Activated CD4-positive, alpha-beta T cell treated with anti-CD3 and anti-CD28 coated beads, Interleukin-2, Interleukin-6, amounts not matched to agents 100 ng/mL and 50 ng/mL, durations not matched to agents 16 hours and 8 hours (primary cell): ENCODE measurements at places on chromosomes 2 and 18.

GRCh38 chr2:240786871-240787311 is 33.1 kb downstream of the KIF1A start:
- no peak for DNase-seq

DNA sequence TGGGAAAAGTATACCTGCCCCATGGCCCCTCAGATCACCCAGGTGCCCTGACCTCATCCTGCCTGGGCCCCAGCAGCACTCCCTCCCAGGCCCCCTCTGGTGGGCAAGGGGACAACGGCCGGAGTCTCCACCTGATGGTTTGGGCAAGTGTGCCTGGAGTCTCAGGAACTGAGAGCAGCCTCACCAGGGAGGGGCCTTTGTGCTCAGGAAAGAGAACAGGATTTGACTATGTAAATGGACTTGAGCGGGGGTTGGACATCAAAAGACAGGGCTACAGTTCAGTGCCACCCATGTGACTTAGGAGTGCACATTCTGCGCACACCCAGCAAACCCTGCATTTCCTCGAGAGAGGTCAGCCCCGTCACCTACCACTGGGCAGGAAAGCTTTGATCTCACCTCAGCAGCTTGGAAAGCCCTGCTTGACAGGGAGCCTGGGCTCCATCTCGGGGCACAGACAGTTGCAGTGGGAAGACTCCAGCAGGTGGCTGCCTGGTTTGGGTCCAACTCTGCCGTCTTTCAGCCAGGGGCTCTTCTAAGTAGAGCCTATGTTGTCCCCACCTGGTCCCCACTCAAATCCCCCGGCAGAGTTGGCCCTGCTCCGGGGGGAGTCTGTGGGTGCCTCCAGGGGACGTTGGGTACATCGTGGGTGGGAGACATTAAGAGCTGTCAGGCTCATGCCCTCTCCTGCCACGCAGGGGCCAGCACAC is 3.3 kb downstream of the INPP5D start:
- DNase-seq: peak; percentile 38

GRCh38 chr2:19337202-19337601 is 21.2 kb downstream of the OSR1 start:
- DNase-seq: no peak

DNA sequence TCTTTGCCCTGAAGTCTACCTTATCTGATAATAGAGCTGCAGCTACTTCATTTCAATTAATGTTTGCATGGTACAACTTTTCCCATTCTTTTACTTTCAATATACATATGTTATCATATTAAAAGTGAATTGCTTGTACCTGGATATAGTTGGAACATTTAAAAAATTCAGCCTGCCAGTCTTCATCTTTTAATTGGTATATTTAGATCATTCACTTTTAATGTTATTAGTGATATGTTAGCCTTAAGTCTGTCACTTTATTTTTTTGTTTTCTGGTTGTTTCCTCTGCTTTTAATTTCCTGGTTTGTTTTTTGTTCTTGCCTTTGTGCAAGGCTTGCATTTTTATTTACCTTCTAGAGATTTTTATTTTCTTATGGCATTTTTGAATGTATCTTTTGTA is 158.2 kb downstream of the GALNT1 start:
- no peak for DNase-seq

DNA sequence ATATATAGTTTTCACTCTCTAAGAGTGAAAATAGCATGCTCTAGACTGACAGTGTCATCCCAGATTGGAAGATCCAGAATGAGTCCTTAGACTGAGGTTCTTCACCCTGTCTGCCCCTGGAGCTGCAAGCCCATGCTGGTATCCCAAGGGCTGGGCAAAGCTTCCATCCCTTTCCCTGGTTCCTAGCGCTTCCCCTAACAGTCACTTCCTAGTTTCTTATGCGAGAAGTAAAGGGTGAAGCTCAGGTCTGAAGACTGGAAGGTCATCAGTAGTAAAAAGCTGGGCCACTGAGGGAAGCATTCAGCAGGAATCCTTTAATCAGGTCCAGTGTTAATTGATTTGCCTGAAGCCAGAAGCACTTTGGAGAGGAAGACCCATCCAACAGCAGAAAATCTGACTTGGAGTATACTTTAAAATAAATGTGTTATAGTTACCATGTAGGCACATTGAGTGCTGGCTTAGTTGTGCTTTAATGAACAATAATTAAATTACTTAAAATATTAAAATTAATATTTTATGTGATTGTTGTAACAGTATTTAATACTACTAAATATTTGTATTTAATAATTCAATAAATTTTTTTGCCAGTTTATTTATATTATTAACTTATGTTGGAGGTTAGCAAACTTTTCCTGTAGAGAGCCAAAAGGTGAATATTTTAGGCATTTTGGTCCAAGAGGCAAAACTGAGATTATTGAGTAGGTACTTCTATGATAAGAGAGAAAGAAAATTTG is 237.9 kb downstream of the FHOD3 start:
- no peak for DNase-seq

- DNase-seq: peak; percentile 34
Measured at GRCh38 chr2:23658466-23658942, 268.4 kb downstream of the ATAD2B start.

GRCh38 chr2:126449677-126450076 is 206.3 kb upstream of the GYPC start:
- DNase-seq: no peak
